ENCODE measurements at places on chromosomes 12 and 14. TPM values are rescaled to one million over a fixed set of nuclear protein-coding genes. Genes with fewer than 3 reads are reported as not detected.

The ABCB9 gene
- 17.5 TPM for total RNA-seq

The ZCCHC8 gene
- total RNA-seq, result 31.8 TPM

The TRHDE gene
- 40.4 TPM for total RNA-seq

The IRAK3 gene
- 4.1 TPM for total RNA-seq

DNA sequence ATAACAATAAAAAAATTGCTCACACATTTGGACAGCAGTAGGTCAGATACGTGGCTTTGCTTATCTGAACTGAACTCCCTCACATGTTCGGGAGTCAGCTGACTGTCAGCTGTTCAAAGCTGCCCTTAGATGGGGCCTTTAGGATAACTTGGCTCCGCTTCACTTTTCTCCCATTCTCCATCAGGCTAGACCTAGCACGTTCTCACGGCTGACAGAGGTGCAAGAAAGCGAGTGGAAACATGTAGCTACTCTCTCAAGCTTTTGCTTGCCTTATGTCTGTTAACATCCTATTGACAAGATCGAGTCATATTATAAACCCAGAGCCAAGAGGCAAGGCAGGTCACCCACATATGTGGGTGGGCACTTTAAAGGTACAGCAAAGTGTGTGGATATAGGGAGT is 112.0 kb upstream of the PDZRN4 start:
- no peak for DNase-seq

DNA sequence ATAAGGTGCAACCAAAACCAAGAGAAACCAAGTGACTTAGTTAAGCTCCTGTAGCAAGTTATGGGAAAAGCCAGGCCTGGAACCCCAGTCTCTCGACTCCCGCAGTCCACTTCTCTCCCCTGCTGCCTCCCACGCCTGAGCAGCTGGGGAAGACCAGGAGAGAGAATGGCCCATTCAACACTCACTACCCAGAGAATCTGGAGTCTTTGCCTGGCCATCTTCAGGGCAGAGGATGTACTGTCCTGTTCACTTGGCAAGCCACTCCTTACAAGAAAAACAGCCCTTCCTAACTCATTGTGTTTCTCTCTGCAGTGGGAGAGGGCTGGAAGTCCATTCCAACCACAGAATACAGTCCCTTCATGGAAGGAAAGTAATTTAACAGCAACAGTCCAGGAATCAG is 1.8 kb downstream of the PITPNM2 start:
- no peak for DNase-seq

DNA sequence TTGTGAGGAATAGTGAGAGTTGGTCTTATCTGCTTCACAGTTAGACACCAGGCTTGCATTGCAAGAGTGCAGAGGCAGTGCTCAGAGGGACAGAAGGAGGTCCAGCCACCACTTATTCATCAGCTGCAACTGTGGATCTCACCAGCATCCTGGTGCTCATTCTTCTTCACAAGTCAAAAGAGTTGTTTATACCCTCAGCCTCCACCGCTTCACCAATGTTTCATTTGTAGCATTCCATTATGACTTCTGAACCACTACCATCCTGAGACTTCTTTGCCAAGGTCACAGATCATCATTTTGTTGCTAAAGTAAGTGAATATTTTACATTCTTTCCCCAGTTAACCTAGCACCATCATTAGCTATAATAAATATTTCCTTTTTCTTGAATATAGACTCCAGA is 230.5 kb upstream of the KITLG start:
- DNase-seq, result no peak

GRCh38 chr12:18966954-18967353 is 162.6 kb upstream of the PLEKHA5 start:
- DNase-seq, result no peak

DNA sequence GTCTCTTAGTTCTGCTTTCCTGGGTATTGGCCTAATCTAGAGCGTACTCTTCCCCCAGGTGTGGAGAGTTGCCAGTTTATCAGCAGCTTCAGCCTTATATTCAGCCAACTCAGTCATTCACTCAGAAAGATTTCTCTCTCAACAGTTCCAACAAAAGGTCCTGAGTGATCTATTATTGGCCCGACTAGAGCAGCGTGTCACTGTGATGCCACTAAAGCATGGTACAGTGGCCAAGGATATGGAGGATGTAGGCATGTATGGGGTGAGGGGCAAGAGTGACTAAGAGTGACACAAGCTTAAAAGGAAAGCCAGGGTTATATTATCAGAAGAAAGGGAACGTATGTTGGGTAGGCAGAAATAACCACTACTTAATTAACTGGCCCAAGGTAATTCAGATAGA is 4.8 kb downstream of the NOPCHAP1 start:
- no peak for DNase-seq

DNA sequence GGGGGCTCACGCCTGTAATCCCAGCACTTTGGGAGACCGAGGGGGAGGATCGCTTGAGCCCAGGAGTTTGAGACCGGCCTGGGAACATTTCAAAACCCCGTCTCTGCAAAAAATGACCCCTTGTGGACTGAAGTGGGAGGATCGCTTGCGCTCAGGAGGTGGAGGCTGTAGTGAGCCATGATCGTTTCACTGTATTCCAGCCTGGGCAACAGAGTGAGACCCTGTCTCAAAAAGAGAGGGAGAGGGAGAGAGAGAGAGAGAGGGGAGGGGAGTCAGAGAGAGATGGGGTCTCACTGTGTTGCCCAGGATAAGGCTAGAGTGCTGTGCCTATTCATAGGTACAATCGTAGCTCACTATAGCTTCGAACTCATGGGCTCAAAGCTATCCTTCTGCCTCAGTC is 2.8 kb downstream of the FGD4 start:
- DNase-seq, result no peak

GRCh38 chr12:92702754-92703679 is at the start of gene PLEKHG7:
PLEKHG7 (plus strand) TSS chr12:92702989; CDS start chr12:92706632, 3,643 bp downstream.
- no peak for DNase-seq

DNA sequence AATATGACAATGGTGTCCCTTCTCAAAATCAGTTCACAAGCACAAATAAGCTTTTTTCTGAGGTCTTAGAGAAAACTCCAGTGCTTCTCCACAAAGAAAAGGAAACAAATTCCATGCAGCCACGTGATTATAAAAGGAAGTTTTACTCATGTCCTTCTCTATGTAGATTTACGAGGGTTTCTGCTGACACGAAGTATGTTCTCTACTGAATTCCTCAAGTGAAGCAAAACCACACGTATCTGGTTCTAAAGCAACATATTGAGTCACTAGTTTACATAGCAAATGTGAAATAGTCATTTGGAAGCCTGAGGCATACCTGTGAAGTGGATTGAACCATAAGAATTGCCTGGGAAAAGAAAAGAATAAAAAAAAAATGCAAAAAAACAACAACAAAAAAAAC is 31.9 kb downstream of the BMP4 start:
- no peak for DNase-seq
